Activated CD4-positive, alpha-beta T cell treated with anti-CD3 and anti-CD28 coated beads for 48 hours (primary cell): ENCODE measurements at places on chromosomes 5 and 9.

DNA sequence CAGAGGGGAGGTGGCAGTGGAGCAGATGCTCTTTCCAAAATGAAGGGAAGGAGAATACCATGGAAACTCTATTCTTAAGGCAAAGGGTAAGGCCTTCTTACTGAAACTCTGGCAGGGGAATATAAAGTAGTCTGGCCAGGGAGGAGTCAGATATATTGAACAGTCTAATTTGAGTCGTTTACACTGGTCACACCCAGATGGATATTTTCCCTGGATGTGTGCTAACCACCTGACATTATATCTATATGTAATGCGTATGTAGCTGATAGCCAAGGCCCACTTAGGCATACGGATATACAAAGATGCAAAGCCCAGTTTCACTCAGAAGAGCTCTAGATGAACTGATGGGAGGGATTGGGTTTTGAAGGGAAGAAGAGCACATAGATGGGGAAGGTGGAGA is 7.0 kb downstream of the TDRD7 start:
- no peak for DNase-seq

GRCh38 chr9:87148331-87149104 is 201.2 kb upstream of the GAS1 start:
- DNase-seq, result peak; percentile 4

- DNase-seq, result no peak
These were observed 26.8 kb downstream of the ASS1 start for GRCh38 chr9:130471411-130472183.

DNA sequence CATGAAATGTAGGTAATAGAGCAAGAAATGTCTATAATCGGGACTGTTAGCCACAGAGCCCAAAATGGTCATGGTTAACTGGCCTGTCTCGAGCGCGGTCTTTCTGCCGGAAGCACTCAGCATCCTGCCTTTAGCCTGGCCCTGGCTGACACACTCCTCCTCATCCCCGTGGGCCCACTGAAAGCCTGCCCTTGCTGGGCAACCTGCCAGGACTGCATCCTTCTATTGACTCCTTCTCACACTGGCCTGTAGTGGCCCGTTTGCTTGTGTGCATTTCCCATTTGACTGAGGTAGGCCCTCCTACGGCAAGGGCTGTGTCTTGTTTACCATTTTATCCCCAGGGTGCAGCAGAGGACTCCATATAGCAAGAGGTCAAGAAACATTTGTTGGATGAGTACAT is 215.7 kb downstream of the ATPSCKMT start:
- no peak for DNase-seq

GRCh38 chr9:68933434-68934328 is 80.2 kb downstream of the PRKACG start:
- no peak for DNase-seq

DNA sequence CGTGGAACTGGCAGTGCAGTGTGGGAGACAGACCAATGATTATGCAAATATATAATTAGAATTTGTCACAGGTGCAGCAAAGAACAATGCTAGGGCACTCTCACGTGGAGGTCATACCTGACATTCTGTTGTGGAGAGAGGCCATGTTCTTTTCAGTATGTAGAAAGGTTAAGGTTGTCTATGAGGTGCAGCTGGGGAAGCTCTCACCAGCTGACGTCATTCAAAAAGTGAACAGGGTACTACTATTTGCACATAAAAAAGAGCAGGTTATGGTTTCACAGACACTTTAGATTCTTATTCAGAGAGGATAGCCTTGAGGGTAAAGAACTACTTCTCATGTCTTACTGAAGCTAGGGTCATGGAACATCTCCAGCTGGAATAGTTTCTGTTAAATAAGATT is 19.1 kb downstream of the SH3GL2 start:
- DNase-seq, result no peak

- no peak for DNase-seq
These were observed 69.0 kb downstream of the HCN1 start for GRCh38 chr5:45627076-45627656.

DNA sequence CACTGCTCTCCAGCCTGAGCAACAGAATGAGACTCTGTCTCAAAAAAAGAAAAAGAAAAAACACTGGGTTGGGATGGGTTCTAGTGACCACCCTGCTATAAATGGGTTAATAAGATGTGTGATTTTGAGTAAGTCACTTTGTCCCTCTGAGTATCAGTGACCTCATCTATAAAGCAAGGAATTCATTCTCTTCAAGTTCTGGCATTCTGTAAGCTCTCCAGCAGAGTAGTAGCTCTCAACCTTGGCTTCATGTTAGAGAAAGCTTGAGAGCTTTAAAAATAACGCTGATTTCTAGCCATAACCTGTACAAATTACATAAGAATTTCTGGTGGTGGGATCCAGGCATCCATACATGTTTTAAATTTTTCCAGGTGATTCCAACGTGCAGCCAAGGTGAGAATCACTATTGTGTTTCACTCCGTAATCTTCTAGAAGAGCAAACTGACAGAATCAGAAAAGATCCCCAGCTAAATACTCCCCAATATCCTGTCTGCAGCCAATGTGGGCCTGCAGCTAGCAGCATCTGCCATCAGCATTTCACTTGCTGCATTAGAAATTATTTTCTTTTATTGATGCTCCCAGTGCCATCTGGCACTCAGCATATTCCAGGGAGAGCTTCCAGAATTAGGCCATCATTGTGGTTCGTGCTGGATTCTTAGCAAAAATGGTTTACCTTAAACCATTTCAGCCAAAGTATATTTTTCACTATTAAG is 109.4 kb downstream of the FEM1C start:
- no peak for DNase-seq

GRCh38 chr5:174522480-174523260 is 201.7 kb upstream of the MSX2 start:
- no peak for DNase-seq

DNA sequence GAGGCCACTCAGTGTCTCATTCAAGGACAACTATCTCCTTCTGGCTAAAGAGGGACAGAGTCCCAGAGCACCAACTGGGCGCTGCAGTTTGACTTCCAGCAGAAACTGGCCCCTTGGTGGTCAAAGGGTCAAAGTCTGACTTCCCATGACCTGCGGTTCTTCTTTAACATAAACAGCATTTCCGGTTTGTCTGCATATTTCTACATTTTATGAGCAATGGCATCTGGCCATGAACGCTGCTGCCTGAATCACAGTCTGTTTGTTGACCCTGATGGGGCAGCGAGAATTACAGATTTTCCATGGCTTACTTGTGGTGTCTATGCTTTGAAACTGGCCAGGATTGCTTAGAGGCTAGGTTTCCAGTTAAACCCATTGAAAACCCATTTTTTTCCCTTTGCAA is 1.3 kb downstream of the TNFSF15 start:
- DNase-seq, result no peak

DNA sequence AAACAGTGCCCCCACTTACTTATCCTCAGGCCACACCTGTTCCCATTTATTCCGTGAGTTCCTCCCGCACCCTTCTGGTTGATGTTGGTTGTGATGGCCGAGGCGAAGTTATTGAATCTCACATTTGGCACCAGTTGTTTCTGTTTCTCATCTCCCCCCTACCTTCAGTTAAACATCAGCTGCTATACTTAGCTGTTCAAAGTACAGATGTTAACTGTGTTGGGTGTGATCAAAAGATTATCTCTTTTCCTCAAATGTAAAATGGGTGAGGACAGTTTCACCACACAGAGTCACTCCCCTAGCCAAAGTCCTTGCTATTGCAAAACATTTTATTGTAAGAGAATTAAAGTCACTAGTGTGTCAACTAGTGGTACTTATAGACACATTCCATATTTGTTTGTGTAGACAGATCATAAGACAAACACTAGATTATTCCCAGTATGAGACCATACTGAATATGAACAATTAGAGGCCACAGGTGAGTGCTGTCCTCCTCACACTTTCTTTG is 43.2 kb upstream of the PRSS3 start:
- no peak for DNase-seq

- DNase-seq, result no peak
These were observed 15.4 kb downstream of the CNOT8 start for GRCh38 chr5:154873791-154874331.

GRCh38 chr5:149616727-149617285 is 35.5 kb downstream of the ARHGEF37 start:
- DNase-seq, result peak; percentile 42

DNA sequence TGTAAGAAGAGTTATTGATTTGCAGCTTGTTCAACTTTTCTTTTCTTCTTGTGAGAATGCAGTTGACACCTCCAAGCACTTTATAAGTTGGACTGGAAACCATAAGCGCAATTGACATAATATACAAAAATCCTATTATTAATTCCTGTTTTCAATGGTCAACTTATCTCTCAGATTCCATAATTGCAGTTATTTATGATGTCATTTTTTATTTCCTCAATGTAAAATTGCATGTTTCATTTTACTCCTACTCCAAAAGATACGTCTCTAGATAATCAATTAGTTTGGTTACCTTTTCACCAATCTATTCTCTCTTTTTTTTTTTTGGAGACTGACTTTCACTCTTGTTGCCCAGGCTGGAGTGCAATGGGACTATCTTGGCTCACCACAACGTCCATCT is 1416.1 kb upstream of the CDH6 start:
- DNase-seq, result no peak

GRCh38 chr9:83588256-83588655 is 34.7 kb upstream of the IDNK start:
- DNase-seq, result no peak

DNA sequence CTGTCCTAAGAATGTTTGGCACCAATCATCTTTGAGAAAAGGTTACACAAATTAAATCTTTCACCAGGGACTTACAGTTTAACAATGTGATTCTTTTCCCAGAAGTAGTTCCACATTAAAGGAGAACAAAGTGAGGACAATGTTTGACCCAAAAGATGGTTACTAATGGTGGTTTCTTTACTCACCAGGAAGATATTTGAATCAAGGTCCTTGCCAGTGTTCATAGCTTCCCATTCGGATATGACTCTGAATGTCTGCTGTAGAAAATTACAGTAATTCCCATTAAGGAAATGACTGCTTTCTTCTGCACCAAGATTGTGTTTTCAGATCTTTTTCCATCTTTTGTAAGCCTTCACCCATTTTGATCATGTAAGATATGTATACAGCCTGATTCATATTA is 114.6 kb upstream of the ADAMTSL1 start:
- no peak for DNase-seq

GRCh38 chr5:57938174-57938557 is 455.6 kb upstream of the ACTBL2 start:
- DNase-seq, result no peak

- no peak for DNase-seq
These were observed 7.1 kb upstream of the PURA start for GRCh38 chr5:140106805-140107311.

DNA sequence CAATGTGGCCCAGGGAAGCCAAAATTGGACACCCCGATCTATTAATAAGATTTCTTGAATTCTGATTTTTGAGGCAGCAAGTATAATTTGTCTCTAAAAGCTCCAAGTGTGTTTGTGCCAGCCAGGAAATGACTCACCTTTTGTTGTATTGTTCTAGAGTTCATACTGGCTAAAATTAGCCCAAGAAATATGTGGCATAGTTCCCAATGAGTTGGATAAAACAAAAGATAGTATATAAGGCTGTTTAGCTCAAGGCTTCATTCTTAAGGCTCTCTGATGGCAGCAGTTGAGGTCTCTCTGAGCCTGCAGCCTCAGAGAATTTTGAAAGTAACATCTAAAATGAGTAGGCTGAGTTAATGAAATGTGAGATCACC is 21.6 kb downstream of the HMGXB3 start:
- no peak for DNase-seq

GRCh38 chr5:42583322-42583721 is 160.1 kb downstream of the GHR start:
- DNase-seq, result peak; percentile 30

GRCh38 chr5:132484391-132484725 is 6.2 kb downstream of the IRF1 start:
- DNase-seq, result no peak

DNA sequence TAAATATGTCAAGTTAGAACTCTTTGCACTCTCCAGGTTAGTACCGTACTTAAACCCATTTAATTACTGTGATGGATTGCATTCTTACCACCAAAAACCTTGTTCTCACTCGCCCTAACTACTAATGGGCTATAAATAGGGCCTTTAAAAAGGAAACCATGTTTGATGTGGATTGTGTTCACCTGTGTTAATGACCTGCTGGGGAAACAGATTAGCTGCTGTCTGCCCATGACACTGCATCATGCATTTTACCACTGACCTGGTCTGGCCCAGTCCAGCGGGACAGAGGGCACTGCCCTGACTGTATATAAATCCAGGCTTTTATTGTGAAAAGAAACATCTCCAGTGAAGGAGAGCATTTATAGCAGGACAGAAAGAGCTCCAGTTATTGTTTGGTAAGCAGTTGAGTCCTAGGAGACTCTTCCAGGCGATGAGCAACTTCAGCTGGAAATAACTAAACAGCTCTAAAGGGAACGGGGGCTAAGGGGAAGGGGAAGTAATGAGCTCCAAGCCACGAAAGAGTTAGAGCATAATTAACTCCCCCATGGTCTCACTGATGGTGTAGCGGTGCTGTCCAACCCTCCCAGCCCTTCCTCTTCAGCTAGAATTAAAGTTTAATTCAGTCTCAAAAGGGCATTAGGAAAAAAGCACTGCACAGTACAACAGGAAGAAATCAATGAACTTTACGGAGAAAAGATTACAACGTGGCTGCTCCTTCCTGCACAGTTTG is 303.1 kb downstream of the ENC1 start:
- no peak for DNase-seq

- no peak for DNase-seq
These were observed 390.0 kb downstream of the PLK2 start for GRCh38 chr5:58069846-58070245.

- no peak for DNase-seq
These were observed 234.3 kb downstream of the NR3C1 start for GRCh38 chr5:143168921-143169810.

DNA sequence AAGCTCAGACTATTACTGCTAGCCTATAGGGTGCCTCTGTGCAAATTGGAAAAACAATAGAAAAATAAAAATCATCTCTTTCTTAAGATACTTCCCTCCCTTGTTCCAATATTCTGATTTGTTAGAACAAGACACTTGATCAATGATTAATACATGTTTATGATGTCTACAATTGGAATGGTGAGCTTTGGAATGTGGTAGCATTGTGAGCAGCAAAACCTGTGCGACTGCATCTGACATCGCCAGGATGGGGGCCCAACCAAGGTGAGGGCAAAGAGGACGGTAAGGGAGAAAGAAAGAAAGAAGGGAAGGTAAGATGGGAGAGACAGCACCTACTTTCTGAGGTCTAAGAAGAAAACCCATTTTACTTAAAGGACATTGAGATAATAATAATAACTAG is 183.0 kb upstream of the TRIM32 start:
- DNase-seq, result no peak

DNA sequence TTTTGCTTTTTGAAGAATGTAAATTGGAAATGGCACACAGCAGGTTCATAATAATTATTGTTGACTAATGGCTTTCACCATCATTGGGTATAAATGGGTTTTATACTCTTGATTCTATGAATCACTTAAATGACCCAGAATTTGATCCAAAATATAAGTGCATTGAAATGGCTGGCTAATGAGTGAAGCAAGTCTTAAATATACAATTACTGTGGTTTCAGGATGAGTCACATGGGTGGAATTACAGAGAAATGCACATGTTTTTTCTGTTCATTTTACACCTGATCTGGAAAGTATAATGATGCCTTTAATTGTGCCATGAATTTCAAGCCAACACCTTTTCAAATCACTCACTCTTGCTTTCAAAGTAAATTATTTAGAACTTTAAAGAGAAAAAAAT is 380.8 kb upstream of the CD180 start:
- DNase-seq, result no peak
